Activated T-helper 1 cell treated with Interleukin-2 at 50 U/mL for 16 hours (primary cell): ENCODE measurements at places on chromosomes 5 and 9.

- no peak for DNase-seq
Observed at GRCh38 chr9:38263532-38263931, 129.0 kb upstream of the ALDH1B1 start.

- DNase-seq: no peak
Observed at GRCh38 chr5:97778451-97778850, 595.4 kb upstream of the RIOK2 start.

DNA sequence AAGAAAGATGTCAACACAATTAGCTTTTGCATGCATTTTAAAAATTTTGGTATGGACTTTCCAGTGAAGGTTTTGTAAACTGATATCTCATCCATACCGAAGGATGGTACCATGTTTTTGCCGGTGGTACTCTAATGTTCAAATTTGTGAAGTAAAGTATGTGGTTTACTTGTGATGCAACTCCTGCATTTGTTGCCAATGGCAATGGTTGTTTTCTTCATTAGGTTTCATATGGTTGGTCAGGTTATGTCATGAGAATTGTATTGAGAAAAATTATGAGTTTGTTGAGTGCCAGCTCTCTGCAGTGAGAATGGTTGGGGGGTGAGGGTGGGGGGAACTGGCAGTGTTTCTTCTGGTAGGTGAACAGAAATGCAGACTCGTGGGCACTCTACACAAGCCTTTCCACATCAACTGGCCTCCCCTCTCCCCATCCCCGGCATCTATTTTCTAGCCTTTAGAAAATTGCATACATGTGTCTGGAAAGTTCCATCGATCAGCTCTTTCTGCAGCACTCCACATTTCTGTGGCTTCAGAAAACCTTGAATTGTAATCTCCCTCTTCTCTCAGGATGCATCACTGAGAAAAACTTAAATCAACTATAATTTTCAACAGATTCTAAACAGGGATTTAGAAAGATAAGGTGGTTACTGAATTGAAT lies 107.7 kb downstream of the PDE4D start:
- DNase-seq: no peak

GRCh38 chr5:14767735-14768507 lies 103.4 kb downstream of the OTULIN start:
- no peak for DNase-seq

DNA sequence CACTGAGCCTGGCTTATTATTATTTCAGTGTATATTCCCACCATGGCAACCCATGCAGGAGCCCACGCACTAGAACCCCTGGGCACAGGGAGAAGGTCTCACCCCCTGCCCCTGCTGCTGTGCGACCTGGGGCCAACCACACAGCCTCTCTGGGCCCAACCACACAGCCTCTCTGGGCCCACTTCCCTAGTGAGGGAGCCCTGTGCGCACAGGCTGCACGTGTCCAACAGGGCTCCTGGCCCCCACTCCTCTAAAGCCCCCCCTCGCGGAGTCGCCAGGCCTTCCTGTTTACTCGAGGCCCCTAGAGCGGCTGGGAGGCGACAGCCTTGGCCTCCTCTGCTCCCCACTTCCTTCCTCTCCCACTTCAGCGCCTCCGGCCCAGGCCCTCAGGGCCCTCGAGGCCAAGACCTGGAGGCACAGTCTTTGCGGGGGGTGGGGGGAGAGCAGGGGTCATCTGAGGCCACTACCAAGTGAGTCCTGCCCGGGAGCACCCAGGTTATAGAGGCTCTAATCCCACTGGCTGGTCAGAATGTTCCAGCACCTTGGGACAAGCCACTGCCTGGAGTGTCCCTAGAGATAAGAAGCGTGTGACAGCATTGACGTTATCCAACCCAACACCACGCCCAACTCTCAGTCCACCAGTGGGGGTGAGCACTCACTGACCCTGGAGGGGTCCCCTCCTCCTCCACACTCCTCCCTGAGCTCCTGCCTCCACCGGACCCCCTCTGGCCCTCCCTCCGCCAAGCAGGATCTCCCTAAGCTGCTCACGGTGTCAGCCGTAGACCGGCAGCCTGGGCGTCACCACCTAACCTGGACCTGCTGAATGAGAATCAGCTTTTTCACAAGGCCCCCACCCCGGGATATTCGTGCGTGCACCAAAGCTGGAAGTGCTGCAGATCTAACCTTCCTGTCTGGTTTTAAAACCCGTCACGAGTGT lies 7.9 kb upstream of the ENG start:
- DNase-seq: peak; percentile 54

- no peak for DNase-seq
Observed at GRCh38 chr9:130729145-130729544, 35.6 kb downstream of the EXOSC2 start.

DNA sequence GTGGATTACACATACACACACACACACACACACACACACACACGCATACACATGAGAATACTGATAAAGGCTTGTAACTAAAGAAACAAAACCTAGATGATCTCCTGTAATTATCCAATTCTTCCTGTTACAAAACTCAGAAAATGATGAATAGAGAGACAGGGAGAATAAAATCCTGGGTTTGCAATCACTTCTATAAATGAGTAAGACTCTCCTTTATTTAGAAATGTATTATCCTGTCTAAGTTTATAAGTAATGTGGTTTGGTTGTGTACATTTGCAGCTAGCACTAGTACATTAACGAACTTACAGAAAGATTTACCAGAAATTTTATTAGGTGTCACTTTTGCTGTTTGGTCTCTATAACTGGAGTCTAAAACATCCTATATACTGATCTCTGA lies 2.8 kb upstream of the PRR16 start:
- DNase-seq: no peak
